ENCODE measurements at places on chromosomes 11 and 22.

DNA sequence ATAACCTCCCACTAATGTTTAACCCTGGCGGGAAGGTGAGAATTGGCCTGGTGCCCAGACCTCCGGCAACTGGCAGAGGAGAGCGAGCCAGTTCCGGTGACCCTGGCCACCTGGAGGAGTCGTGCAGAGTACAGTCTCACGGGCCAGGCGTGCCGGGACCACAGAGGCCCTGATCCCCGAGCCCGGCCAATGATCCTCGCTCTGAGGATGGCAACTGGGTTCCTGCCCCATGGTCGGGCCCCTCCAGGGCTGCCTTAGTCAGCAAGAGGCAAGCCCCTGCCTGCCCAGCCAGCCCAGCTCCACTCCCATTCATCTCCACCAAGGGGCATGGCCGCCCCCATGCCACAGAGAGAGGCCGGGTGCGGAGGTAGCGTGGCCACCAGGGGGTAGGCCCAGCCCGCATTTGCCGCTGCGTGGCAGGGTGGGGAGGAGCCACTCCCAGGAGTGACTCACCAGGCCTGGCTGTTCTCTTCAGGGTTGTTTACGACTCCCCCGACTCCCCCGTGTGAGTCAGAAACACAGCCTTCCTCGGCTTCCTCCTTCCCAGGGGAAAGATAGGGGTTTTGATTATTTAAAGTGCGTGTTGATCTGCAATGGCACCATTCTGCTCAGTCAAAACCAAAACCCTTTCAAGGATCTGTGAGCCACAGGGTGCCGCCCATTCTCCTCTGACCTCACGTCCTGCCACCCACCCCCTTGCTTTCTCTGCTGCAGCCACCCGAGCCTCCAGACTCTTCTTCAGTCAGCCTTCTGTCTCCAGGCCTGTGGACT is at the start of gene SLC25A45:
TSS of gene SLC25A45 (minus strand) at position 614 of the 771 bp plus-strand sequence. CDS start 695 bp downstream, outside the sequence.
- peak; percentile 92 for DNase-seq

GRCh38 chr11:93236741-93237675 is 39.2 kb upstream of the SLC36A4 start:
- no peak for DNase-seq

DNA sequence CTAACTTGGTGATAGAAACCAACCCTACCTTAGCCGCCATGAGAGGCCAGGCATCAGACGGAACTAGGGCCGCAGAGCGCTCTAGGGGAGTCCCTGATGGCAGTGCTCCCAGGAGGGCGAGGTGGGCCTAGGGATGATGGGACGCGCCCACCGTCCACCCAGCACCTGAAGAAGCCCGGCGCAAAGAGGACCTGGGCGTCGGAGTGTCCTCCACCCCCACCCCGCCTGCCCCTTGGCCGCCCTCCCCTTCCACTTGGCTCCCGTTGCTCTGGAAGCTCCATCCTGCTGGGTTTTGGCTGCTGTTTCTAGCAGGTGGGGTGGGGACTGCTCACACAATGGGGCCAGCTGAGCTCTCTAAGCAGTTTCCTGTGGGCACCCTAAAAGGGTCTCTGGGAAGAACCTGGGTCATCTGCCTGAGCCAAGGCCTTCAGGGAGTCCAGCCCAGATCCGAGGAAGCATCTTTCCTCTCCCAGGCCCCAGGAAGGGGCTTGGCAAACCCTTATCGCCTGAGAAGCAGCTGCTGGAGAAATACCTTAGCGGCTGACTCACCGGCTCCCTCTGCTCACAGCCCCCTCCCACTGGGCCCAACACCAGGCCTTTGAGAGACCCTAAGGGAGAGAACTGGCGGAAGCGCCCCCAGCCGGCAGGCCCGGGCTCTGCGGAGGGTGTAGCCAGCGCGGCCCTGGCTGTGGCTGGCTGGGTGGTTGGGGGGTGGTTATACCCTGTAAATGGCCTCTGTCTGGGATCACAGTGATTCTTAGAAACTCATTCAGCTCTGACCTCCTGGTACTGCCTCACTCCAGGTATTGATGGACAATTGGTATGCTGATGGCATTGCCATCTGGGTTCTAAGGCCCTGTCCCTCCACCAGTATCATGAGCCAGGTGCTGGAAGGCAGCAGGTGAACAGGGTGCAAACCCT is 19.3 kb downstream of the CREB3L1 start:
- no peak for DNase-seq

- no peak for DNase-seq
Observed at GRCh38 chr11:10415817-10416392, 39.2 kb upstream of the AMPD3 start.
